ENCODE measurements at places on chromosomes 6 and 20.

- no peaks in the 10 kb centered on the region for H3K36me3 ChIP-seq
- H3K27me3 ChIP-seq: no peaks in the 10 kb centered on the region
- H3K27ac ChIP-seq: no peak overlapping the region
- no peak overlapping the region for H3K4me3 ChIP-seq
- no peaks in the 10 kb centered on the region for H3K4me1 ChIP-seq
Observed at GRCh38 chr6:148808786-148809304, 62.0 kb downstream of the UST start.

- no peaks in the 10 kb centered on the region for H3K36me3 ChIP-seq
- no peaks in the 10 kb centered on the region for H3K27me3 ChIP-seq
- DNase-seq: no peak
Observed at GRCh38 chr6:111686249-111686931, 80.7 kb upstream of the TRAF3IP2 start.

DNA sequence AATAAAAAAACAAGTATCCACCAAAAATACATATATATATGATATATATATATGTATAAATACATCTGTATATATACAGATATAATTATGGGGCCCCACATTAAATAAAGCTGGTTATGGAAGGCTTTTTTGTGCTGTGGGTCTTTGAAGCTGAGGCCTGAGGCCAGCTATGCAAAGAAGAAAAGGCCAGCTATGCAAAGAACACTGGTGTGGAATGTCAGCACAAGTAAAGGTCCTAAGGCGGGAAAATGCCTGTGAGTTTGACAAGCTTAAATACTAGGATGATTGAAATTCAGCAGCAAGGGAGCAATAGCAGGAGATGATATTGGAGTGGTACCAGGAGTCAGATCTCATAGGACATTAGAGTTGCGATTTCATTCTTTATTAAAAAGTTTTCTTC is 25.2 kb downstream of the ADGRF1 start:
- H3K27ac ChIP-seq: no peak overlapping the region
- H3K4me1 ChIP-seq: peaks cover 3% of the 10 kb centered on the region
- no peak for DNase-seq
- no peaks in the 10 kb centered on the region for H3K36me3 ChIP-seq
- no peaks in the 10 kb centered on the region for H3K27me3 ChIP-seq

DNA sequence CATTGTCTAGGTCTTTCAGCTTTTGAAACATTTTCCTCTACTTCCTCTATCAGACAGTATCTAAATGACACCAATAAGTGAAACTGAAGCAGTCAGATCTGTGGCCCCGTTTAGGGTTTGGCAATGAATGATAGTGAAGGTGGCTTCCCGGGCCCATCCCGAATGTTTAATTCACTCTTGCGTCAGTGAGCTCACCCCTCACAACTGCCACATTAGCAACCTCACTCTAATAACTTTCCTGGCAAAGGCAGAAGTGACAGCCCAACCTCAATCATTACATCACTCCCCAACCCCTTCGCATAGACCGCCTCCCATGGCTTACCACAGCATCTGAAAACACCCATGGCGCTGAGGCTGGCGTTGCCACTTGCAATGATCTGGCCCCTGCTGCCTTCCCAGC is 92.4 kb upstream of the CD83 start:
- peaks cover 6% of the 10 kb centered on the region for H3K27me3 ChIP-seq
- H3K4me3 ChIP-seq: no peak overlapping the region
- H3K27ac ChIP-seq: no peak overlapping the region
- H3K36me3 ChIP-seq: no peaks in the 10 kb centered on the region

DNA sequence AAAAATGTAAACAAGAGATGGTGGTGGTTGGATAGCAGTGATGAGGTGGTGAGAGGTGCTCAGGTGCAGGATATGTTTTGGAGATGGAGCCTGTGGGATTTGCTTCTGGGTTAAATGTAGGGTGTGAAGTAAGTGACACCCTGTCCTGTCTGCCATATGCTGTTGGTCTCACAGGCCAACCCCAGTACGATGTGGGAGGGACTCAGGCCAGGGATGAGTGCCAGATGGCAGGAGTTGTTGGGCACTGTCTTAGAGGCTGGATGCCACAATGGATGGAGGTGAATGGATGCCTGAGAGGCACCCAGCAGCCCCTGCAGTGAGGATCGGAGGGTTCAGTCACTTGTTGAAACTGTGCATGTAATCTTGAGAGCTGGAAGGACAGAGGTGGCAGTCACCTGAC is 259.3 kb downstream of the NRN1 start:
- no peak overlapping the region for H3K27ac ChIP-seq
- H3K4me1 ChIP-seq: peaks cover 10% of the 10 kb centered on the region
- no peak for DNase-seq
- no peaks in the 10 kb centered on the region for H3K36me3 ChIP-seq
- H3K4me3 ChIP-seq: no peak overlapping the region

DNA sequence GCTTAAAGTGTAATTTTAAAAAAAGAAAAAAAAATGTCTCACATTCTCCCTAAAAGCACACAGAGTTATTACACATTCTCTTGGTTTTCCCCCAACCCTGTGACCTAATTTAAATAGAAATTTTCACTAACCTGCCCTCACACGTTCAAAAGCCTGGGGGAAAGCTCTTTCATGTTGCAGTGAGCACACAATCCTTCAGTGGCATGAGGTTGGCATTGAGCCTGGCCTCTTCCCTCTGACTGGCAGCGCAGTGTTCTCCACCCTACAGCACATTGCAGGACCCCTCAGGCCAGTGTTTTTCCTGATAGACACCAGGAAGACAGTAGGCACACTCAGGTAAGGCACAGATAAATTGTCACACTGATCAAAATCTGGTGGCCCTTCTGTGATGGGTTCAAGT is 34.1 kb downstream of the TNFRSF21 start:
- no peaks in the 10 kb centered on the region for H3K27me3 ChIP-seq
- H3K36me3 ChIP-seq: no peaks in the 10 kb centered on the region
- H3K27ac ChIP-seq: no peak overlapping the region
- no peaks in the 10 kb centered on the region for H3K4me1 ChIP-seq
